ENCODE measurements at places on chromosomes 13 and 19.

DNA sequence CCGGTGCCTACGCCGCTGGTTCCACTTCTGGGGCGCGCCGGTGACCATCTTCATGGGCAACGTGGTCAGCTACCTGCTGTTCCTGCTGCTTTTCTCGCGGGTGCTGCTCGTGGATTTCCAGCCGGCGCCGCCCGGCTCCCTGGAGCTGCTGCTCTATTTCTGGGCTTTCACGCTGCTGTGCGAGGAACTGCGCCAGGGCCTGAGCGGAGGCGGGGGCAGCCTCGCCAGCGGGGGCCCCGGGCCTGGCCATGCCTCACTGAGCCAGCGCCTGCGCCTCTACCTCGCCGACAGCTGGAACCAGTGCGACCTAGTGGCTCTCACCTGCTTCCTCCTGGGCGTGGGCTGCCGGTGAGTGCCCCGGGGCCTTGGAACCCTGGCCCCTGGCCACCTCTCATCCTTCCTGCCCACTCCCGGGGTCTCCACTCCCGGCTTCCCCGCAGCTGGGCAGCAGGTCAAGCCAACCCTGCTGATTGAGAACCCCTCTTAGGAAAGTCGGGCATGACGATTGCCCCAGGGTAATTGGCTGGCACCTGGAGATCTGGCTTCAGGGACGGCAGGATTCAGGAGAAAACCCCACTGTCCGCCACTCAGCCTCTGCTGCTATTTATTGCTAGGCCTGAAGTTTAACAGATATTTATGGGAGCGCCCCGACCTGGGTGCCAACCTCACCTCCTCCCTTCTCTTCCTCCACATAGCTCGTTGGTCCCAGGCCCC lies 39.1 kb downstream of the TRPM4 start:
- no peak for DNase-seq

DNA sequence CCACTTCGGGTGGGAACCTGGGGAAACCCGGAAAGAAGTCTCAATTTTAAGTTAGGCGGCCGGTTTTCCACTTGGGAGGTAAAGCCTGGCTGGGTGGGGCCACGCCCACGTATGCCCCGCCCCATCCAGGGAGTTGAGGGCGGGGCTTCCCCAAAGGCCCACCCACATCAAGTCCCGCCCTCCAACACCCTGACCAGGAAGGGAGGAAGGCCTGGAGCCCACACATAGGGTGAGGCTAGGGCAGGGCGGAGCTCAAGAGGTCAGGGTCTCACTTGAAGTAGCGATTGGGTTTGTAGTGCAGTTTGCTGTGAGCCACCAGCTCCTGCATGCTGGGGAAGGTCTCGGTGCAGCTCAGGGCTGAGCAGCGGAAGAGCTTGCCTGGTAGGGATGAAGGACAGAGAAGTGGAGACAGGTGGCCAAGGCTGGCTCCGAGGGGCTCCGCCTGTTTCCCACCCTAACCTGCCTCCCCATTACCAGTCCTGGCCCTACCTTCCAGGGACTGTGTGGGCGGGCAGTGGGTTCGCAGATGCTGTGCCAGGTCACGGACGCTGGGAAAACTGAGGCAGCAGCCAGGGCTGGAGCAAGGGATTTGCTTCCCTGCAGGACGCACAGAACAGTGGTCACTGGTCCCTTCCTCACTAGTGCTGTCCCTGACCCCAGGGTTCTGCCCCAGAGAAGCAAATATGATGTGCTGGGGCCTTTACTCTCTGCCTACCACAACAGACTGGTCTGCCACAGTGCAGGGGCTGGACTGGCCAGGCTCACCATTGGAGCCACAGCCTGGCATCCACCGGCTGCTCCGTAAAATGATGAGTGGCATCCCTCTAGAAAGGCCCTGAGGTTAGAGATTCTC lies 1.6 kb downstream of the ZNF414 start:
- no peak for DNase-seq

DNA sequence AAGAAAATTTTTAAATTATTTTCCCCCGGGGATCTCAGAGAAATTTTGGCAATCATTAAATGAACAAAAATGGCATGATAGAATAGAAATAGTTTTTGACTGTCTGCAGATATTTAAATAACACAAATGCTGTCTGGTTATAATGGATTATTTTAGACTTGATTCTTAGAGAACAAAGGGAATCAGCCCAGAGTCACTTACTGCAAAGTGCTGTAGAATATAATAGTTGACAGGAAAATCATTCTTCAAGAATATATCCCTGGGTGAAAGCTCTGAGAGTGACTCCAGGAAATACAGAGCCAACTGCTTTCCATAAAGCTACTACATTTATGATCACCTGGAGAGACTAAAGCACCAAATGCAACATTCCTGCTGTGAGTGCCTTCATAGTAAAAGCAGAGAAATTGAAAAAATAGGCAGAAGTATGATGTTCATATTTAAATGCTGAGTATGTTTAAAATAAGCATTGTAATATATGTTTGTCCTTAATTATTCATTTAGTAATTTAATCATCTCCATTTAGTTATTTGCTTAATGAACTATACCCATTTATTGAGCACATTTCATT lies 1765.8 kb downstream of the SLITRK1 start:
- DNase-seq: no peak

- no peak for DNase-seq
These were observed 23.6 kb downstream of the RANBP3 start for GRCh38 chr19:5954293-5954692.
